ENCODE measurements at places on chromosomes 11 and 22. TPM values are rescaled to one million over a fixed set of nuclear protein-coding genes. Genes with fewer than 3 reads are reported as not detected.

DNA sequence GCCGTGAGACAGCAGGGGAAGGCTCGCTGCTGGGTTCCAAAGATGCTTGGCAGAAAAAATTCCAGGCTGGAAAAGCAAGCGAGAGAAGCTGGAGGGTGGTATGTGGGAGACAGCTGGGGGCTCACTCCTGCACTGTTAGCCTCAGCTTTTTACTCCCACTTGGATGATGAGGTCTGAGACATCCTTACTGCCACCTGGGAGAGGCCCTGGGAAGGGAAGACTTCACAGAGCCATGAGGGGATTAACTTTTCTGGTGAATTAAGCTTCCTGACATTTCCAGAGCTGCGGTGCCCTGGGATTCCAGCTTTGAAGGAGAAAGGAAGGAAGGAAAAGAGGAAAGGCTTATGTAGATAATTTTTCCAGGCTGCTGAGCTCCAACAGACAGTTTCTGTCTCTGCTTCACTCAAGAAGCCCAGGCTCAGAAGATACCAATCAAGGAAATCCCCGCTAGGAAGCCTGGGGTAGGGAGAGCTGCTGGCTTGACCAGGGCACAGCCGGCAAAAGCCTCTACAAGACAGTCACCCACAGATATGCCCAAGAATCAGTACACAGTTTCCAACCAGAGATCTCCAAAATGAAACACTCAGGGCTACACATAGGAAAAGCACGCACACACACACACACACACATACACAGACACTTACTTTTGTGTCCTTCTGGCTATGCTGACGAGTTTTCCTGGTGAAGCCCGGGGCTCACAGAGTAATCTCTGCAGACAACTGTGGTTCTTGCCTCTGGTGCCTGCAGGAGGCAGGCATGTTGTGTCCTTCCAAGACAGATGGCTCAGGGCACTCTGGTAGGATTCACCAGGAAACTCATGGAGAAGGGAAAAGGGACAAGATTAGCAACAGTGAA lies 907 bp downstream of the MCHR1 start:
- DNase-seq, result no peak

DNA sequence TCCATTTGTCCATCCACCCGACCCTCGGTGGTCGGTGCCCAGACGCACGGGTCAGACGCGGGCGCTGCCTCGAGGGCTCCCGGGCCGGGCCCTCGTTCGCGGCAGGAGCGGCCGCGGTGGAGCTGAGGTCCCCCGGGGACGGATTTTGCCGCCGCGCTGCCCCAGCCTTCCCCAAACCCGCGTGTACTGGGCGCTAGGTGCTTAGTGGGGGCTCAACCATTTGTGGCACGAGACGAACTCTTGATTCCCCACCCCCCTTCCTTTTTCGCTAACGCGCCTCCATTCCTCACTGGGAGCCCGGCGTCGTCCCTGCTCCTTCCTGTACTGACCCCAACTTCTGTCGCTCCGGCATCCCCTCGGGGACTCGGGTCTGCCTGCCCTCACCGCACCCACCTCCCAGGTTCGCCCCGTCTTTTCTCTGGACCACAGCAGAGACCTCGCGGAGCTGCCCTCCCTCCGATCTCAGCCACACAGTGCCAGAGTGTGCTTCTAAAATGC lies 789 bp upstream of the CBX7 start:
- DNase-seq, result no peak

GRCh38 chr11:538431-539051 lies 1.2 kb downstream of the LRRC56 start:
- DNase-seq, result no peak

DNA sequence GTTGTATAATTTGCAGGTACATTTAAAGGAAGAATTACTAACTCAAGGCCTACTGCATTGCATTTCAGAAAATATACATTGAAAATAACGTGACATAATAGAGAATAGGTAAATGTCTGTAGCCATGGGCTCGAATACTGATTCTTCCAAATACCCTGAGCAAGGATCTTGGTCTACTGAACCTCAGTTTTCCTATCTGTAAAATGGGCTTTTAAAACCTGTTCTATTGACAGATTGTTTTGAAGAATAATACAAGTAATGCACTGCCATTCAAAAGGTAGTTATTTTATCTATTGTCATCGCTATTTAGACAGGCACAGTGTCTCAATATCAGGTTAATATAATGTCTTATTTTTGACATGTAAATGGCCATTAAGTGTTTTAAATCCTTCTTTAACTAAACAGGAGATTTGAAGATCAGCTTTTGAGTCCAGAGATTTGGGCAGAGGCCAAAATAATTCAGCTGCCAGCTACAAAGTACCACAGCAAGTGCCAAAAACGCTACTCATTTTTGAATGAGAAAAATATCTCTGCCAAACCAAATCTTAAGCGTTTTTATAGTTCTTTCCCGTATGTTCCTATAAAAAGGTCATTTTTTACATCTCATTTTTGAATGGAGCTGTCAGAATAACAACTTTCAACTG lies 56.7 kb downstream of the CTSC start:
- DNase-seq, result no peak

- no peak for DNase-seq
Observed at GRCh38 chr22:44947049-44947448, 62.8 kb downstream of the PHF21B start.

DNA sequence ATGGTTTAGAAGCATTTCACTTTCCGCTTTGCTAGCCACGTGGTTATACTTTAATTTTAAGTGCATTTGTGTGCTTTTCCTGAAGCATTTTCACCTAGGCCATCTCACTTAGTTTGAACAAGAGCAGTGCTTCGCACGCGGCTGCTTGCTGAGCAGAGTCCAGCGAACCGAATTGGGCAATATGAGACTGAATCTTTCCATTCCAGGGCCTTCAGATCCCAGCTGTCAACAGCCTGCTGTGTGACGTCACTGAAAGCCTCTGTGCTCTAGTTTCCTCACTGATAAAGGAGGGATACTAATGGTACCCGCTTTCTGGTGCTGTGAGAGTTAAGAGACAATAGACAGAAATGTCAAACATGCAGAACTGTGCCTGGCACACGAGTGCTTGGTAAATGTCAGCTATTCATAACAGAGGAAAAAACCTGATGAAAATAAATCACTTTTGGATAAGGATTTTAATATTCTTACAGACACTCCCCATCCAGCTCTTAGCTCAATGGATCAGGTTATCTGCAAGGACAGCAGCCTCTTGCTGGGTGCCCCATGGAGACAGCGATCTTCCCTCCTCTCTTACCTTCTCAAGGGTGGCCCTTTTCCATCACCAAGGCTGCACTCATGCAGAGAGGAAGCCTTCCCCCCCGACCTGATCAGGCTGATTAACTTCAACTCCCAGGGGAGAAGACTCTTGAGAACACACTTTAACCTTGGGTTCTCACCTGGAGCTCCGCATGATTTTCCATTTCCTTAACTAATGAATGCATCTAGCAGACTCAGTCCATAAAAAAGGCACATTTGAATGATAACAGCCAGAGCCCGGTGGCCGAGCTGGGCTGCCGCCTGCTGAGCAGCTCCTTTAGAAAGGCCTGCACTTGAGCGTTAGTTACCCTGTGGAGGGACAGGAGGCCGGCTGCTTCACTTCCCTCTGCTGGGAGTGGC lies 3.5 kb upstream of the GLB1L3 start:
- peak; percentile 57 for DNase-seq

DNA sequence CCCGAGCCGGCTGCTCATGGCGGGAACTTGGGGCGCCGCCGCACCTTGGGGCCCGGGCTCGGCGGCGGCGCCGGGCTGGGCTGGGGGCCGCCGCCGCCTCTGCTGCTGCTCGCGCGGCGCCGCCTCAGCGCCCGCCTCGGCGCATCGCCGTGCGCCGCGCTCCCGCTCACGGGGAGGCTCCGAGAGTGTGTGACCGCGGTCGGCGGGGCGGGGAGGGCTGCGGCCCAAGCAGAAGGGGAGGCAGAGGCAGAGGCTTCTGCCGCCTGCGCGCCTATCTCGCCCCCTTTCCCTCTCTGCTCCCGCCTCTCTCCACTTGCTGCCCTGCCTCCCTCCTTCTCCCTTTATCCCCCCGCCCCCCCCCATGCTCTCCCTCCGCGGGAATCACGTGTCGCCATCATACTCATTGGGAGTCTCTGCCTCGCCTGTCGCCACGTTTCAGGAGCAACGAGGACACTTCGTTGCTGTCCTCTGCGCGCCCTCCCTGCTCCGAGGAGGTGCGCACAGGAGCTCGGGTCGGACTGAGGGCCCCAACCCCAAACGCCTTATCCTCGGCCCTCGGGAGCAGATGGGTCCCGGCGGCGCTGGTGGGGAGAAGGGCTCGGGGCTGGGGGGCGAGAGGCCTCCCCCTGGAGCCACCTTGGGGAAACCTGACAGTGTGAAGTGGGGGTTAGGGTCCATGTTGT lies at the start of gene GUCY1A2:
GUCY1A2 (minus strand) TSS at position 258 of the 683 bp plus-strand sequence. CDS start 421 bp downstream, outside the sequence.
- DNase-seq, result no peak

DNA sequence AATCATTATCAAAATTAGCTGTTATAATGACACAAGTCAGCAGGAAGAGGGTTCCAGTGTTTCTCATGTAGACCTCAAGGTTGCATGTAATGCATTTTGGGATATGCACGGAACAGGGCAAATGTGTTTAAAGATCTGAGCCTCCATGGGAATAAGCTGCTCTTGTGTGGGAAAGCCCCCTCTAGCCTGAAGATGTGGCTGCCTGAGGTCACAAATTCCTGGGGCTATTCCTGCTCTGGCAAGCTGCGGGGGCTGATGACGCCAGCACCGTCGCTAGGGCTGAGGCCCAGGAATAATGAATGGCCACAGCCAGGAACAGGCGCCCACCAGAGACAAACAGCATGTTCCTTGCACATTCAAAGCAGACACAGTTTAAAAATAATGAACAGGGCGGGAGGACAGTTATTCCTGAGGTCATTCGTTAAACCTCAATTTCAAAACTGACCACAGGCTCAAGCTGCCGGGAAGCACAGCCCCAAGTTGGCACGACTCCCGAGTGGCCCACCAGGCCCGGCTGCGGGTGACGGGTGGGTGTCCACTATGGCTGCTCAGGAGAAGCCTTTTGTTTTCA lies 11.7 kb downstream of the OSBPL5 start:
- DNase-seq, result no peak

DNA sequence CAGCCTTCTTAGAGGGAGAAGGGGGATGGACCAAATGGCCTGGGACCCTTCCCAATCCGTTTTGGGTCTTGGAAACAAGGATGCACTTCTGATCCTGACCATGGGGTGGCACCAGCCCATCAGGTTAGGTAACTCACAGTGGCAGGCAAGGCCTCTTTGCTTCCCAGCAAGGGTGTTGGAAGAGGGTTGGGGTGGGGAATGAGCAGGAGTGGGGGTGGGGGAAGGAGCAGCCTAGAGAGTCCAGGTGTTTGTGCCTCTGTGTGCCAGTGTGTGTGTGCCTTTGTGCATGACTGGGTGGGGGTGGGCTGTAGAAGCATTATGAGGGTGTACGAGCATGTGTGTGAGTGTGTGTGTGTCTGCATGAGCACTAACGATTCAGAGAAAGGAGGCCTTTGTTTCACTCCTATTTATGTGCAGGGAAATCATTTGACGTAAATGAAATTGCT lies 213.1 kb downstream of the INSC start:
- no peak for DNase-seq

- DNase-seq, result no peak
Observed at GRCh38 chr11:99814738-99815137, 794.0 kb downstream of the CNTN5 start.

DNA sequence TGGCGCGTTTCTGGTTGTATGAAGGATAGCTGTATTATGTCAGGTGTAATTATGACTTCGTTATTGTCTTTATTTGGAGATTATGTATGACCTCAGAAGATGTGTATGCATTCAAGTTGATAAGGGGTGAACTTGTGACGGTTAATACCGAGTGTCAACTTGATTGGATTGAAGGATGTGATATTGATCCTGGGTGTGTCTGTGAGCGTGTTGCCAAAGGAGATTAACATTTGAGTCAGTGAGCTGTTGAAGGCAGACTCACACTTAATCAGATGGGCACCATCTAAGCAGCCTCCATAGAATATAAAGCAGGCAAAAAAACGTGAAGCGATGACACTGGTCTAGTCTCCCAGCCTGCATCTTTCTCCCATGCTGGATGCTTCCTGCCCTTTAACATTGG lies 15.3 kb upstream of the CD82 start:
- DNase-seq, result no peak

DNA sequence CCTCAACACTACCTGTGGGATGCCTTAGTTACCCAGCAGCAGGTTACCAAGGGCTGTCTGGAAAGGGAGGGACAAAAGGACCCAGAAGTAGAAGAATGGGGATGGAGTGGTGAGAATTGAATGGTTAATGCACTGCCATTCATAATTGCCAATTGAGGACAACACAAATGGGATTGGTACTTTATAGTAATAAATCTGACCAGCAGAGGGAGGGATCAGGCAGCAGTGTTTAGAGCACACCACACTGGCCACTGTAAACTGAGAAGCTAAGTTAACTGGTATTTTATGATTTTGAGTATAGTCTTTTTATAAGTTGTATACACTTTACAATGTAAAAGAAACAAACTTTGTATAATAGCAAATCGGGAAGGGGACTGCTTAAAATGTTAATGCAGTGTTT lies 10.7 kb downstream of the TBRG1 start:
- DNase-seq, result no peak

GRCh38 chr11:128766591-128767081 lies 72.8 kb downstream of the FLI1 start:
- no peak for DNase-seq

DNA sequence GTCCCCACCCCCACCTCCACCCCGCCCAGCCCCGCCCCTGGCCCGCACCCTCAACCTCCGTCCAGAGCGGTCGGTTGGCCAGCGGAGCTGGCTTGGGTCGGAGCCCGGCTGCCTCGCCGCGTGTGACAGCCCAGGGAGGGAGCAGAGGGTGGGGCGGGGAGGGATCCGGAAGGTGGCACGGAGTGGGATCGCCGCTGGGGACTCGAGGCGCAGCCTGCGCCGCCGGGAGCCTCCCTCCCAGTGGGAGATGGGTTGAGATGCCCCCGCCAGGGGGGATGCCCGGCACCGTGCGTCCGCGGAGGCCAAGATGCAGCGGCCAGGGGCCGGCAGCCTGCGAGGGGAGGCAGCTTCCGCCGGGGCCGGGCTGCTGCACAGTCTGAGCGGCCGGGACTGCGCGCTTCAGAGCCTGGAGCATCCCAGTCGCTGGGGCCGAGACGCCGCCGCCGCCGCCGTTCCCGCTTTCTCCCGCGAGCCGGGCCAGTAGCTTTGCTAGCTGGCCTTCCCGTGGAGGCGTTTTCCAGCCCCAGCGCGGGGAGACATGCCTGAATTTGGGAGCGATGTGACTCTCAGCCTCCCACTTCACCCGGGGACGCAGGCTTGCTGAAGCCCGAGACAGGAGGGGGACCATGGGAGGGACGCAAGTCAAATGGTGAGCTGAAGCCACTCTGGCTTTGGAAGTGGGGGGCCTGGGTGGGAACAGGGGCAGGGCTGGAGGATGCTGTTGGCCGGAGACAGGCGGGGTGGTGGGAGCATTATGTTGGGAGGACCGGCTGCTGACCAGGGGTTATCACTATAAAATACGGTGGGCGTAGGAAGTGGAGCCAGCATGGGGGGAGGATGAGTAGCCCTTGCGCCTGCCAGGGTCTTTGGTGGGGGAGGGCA lies 40.2 kb downstream of the DIXDC1 start:
- DNase-seq, result peak; percentile 87

GRCh38 chr11:57349491-57350274 lies 11.5 kb downstream of the P2RX3 start:
- DNase-seq, result peak; percentile 91

GRCh38 chr11:133176748-133177147 lies 355.6 kb downstream of the OPCML start:
- DNase-seq, result no peak

Gene RASL10A
- not detected for total RNA-seq

Gene MMP8
- not detected for total RNA-seq

Gene FKBP2
- 52.9 TPM for total RNA-seq

Gene SLC16A8
- total RNA-seq, result not detected

Gene ELFN2
- total RNA-seq, result 0.97 TPM

Gene P2RX6
- 2.6 TPM for total RNA-seq

Gene HTR3A
- total RNA-seq, result not detected

Gene PNPLA5
- total RNA-seq, result not detected

Gene CDCA5
- total RNA-seq, result 7.1 TPM

Gene RASSF10
- not detected for total RNA-seq

All from osteocyte (in vitro differentiated cells).